ENCODE measurements at places on chromosomes 7 and 10. TPM values are rescaled to one million over a fixed set of nuclear protein-coding genes. Genes with fewer than 3 reads are reported as not detected.

DNA sequence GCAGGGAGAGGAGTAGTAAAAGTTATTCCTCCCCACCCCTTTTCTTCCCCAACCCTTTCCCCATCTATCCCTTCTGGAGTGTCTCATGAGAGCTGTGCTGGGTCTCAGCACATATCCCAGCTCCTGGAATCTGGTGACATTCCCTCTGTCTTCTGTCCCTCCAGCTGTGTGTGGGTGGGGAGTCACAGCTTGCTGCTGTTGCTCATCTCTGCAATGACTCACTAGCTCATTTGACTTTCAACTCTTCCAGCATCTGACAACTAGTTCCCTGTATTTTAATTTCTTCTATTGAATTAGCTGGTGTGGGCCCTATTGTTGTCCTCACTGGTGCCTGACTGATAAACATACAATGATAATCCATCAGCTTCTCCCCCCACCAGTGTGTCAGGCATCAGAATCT, 198.9 kb upstream of the AUTS2 start:
- no peak for DNase-seq

DNA sequence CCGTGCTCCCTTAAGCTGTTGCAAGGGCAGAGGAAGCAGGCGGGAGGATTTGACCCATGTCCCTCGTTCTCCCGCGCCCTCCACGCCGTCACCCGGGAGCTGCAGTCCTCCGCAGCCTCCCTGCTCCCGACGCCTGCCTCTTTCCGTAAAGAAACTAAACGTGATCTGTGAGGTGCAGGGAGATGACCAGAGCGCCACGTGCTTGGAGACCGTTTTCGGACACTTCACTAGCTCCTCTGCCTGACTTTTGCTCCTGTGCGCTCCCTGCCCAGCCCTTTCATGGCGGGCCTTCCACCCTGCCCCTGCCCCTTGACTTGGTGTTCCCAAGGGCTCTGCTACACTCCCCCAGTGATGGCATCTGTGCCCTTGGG, 171.2 kb downstream of the LSM5 start:
- no peak for DNase-seq

GRCh38 chr7:105989191-105989590, 26.1 kb downstream of the CDHR3 start:
- no peak for DNase-seq

Gene OR2A42
- total RNA-seq, result not detected

Gene CYP2C9
- total RNA-seq, result 1.0 TPM

Gene RBP3
- not detected for total RNA-seq

Gene MMP21
- not detected for total RNA-seq

Gene PTPRZ1
- total RNA-seq, result not detected

Data from epithelial cell of proximal tubule (primary cell).